Activated CD4-positive, alpha-beta T cell treated with anti-CD3 and anti-CD28 coated beads, Interleukin-2, amount 50 U/mL, for 24 hours (primary cell): ENCODE measurements at places on chromosomes 11 and 22.

DNA sequence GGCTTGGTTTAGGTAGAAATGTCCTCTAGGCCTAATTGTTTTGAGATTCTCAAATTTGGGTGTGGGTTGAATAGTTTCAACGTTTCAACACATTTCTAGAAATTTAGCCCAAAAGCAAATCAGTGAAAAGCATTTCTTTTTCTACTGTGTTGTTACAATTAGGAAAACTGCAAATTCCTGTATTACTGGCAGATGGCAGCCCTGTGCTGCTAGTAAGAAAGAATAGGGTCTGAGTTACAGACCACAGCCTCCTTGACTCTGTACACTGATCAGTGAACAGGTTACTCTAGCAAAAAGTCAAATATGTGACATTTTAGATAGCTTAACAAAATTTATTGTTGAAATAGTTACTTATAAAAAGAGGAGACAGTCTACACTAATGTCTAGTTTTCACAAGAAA lies 703.0 kb downstream of the JRKL start:
- DNase-seq: no peak

DNA sequence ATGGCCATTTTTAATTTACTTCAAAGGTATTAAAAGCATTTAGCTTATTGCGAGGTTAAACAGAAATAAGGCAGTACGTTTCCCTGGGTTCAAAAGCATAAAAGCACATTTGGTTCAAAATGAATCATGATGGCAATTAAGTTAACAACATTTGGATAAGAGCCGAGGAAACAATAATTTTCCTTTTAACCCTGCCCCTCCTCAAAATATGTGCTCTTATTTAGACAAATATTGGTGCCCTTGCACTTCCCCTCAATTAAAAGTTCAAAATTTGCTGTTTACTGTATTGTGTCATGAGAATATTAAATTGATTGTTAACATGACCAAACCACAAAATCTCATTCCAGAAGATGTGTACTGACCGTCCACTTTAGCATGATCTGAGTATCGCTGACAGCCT lies 48.7 kb downstream of the VSIG10L2 start:
- DNase-seq: no peak

- DNase-seq: no peak
Measured at GRCh38 chr11:130897262-130898182, 18.8 kb downstream of the SNX19 start.

DNA sequence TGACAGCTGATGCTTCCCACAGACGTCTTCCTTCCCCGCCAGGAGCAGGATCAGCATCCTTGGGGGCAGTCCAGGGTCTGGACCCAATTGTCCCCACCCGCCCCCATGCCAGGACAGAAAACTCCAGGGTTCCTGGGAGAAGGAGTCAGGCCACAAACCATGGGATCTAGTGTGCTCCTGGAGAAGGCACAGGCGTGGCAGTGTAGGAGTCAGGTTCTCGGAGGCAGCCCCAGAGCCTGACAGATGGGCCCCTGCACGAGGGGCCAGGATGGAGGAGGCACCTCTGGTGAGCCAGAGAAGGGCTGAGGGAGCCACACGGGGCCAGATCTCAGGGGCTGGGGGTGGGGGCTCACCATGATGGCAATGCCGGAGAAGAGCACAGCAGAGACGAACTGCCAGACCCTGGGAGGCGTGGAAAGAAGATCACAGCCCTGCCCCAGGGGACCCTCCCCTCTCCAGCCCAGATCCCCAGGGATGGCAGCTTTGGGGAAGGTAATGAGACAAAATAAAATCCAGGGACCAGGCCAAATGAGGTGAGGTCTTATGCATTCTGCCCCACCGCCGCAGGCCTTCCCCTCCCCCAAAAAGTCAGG lies 13.6 kb downstream of the TP53I11 start:
- DNase-seq: no peak

DNA sequence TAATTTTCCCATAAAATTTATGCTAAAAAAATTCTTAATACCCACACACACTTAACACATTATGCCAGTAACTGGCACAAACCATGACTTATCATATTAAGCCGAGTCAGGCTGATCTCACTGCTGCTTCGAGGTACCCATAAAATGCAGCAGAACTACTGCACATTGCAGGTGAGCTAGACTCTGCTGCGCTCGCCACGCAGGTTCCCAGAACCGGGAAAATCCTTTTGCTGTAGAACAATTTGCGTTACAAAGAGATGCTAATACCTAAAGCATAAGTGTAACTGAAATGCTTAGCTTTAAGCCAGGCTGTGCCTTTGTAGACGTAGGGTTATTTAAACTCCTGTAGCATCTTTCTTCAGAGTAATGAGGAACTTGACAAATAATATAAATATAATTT lies 200.3 kb downstream of the MSANTD4 start:
- DNase-seq: no peak

DNA sequence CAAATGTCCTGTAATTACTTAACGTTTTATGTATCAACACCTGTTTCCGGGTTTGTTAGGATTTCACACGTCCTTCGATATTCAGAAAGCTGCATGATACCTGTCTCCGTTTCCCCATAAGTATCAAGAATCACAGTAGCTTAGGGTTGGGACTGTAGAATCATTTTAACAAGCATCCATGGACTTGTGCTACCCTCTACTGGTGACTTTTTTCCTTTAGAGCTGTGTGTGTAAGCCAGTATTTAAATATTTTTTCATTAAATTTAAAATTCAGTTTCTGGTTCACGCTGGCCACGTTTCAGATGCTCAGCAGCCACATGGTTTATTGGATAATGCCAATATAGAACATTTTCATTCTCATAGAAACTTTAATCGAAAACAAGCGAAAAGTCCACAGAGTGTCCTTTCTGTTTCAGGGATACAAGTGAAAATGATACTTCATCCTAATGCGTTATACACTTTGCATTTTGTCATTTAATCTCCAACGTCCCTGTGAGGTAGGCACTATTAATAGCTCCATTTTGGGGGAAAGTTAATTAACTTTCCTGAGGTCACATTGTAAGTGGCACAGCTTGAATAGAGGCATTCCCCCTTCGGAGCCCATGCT lies 61.5 kb upstream of the SLC25A18 start:
- DNase-seq: no peak

DNA sequence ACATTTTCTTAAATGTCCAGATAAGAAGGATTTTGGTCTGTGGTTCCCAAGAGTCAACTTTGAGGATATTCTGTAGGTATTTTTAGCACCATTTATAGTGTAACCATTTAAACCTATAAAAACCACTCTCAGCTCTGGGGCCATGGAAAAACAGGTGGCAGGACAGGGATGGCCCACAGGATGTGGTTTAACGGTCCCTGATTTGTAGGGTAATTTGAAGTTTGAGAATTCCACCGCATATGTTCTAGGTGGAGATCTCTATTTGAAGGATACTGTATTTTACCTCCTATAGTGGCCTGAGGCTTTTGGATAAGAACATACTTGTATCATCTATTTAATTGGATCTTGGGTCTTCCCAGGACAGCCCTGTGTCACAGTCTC lies 62.4 kb upstream of the IGLL5 start:
- no peak for DNase-seq

DNA sequence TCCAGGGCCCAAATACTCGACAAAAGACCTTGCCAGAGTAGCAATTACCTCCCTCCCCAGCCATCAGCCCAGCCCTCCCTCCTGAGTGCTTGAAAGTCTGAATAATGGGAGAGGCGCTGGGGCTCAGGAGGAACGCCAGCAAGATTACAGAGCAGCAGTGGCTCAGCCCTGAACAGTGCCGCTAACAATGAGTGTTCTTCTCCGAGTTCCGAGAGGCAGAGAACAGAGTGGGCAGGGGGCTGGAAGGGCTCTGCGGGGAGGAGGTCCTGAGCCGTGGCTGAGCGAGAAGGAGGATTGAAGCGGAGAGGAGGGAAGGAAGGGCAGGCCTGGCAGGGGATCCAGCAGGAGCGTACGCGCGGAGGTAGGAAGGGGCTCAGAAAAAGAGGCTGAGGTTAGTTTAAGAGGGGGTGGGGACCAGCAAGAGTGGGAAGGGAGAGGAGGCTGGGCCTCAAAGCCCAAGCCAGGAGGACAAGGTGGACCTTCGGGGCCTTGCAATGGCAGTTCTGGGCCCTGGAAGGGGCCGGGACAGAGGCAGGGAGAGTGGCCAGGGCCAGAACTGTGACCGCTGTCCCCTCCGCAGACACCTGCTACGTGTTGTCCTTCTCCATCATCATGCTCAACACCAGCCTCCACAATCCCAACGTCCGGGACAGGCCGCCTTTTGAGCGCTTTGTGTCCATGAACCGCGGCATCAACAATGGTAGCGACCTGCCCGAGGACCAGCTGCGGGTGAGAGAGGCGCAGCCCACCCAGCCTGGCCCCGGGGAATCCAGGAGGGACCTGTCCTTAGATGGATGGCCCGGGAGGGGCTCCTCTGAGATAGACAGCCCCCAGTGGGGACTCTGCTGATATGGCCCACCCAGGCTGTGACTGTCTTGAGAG lies 20.6 kb downstream of the CYTH4 start:
- no peak for DNase-seq
